ENCODE measurements at places on chromosomes 3 and 15. TPM values are rescaled to one million over a fixed set of nuclear protein-coding genes. Genes with fewer than 3 reads are reported as not detected.

The ISL2 gene
- total RNA-seq: not detected

The MESP1 gene
- 2.1 TPM for total RNA-seq

The C3orf20 gene
- not detected for total RNA-seq

The CHST13 gene
- not detected for total RNA-seq

The HES1 gene
- total RNA-seq: 51.6 TPM

The ZNF660 gene
- total RNA-seq: 11.2 TPM

The GOLGA6D gene
- not detected for total RNA-seq

The PLSCR5 gene
- total RNA-seq: not detected

The ZNF717 gene
- total RNA-seq: 8.6 TPM

DNA sequence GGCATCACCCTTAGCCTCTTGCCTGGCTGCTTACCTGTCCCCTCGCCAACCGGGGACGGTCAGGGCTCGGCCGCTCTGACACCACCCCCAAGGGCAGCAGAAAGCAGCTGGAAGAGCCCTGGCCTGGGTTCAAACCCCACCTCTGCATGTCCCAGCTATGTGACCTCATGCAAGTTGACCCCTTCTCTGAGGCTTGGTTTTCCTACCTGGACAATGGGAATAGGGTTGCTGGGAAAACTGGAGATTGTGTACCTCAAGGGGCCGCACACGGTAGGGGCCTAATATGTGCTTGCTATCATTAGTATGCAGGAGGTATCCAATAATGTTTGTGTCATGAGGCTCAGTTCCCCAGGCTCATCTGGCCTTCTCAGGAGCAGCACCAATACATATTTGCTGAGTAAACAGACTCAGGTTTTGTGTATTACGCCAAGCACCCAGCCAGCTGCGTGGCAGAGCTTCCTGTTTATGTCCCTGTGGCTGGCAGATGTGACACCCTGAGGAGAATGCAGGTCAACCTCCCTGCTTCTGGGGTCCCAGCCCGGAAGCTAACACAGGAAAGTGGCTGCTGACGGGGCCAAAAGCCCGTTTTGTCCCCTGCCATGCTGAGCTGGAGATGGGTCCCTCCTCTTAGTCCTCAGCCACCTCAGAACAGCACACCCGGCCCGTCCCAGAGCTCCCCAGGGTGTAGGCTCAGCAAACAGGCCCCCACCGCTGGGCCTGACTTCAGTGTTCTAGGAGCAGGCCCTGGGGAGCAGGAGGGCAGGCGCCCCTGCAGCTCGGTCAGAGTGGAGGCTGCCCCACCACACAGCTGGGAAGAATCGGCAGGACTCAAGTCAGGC is 29.7 kb downstream of the PLXND1 start:
- peak overlapping the region; percentile 33 for H3K27ac ChIP-seq
- peaks cover 30% of the 10 kb centered on the region for H3K36me3 ChIP-seq

- no peaks in the 10 kb centered on the region for H3K36me3 ChIP-seq
- H3K27ac ChIP-seq: no peak overlapping the region
- H3K27me3 ChIP-seq: peaks cover 64% of the 10 kb centered on the region
- H3K4me1 ChIP-seq: no peaks in the 10 kb centered on the region
These were observed 101.7 kb downstream of the MEGF11 start for GRCh38 chr15:66151809-66152208.

DNA sequence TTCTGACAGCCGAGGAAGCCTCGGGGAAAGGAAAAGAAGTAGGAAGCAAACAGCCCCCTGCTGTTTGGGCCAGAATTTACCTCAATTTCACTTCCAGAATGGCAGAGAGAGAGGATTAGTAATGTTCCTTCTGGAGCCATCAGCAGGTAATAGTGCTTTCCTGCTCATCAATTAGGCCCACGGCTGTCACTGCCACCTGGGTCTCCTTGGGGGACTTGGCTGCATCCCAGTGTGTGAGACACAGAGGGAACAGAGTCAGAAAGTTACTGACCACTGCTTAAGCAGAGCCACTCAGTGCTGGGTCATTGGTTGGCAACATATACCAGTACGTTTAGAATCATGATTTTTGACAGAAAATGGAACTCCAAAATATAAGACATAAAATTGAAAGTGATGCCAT is 397.0 kb downstream of the EPHA3 start:
- no peaks in the 10 kb centered on the region for H3K36me3 ChIP-seq
- no peak overlapping the region for H3K4me3 ChIP-seq
- no peak for DNase-seq
- H3K27me3 ChIP-seq: no peaks in the 10 kb centered on the region
- no peak overlapping the region for H3K27ac ChIP-seq
- H3K4me1 ChIP-seq: no peaks in the 10 kb centered on the region

DNA sequence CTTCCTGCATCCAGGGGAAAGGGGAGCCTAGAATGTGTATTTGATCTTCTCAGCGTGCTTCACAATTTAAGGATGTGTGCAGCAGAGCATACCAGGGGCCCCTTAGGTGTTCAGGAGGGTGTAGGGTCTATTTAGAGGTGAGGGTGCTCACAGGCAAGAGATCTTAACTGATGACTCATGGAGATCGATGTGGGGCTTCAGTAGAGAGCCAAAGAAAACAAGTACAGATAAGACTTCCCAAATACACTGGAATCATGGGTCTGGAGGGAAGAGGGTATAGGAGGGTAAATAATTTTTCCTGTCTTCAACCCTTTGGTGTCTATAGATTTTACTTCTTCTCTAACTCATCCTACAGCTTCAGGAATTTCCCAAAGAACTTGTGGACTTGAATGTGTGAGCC is 170.2 kb upstream of the LRRC3B start:
- no peak overlapping the region for H3K4me3 ChIP-seq
- DNase-seq: no peak
- H3K36me3 ChIP-seq: no peaks in the 10 kb centered on the region
- no peaks in the 10 kb centered on the region for H3K4me1 ChIP-seq
- no peak overlapping the region for H3K27ac ChIP-seq

DNA sequence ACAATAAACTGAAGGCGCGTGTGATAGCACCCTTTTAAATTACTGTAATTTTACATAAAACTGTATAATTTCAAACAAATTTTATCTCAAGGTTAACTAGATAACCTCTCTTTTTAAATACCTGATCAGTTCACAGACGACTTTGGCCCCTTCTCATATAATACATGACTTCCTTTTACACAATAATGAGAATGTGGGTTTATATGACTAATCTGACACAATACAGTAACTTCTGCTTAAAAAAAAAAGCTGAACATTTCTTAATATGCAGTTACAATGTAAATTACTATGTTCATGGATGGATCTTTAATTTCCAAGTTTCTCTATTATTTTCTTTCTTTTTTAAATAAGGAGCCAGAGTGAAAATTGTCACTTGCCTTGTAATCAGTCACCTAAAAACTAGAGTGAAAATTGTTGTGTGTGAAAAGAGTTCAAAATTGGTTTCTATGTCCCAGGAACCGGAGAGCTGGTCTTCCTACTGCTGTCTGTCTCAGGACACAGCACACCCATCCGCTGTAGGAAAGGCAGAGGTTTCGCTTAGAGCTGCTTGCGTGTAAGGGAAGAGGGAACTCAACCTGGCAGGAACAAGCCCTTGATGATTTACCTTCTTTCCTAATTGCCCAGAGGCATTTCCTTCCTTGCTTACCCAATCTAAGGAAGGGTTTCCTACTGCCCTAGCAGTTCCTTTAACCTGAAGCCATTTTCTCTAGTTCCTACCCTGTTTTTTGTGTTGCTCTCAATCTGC is 33.3 kb downstream of the PLD1 start:
- H3K36me3 ChIP-seq: no peaks in the 10 kb centered on the region
- H3K27ac ChIP-seq: no peak overlapping the region
- H3K4me1 ChIP-seq: peaks cover 16% of the 10 kb centered on the region
- no peaks in the 10 kb centered on the region for H3K27me3 ChIP-seq
- H3K4me3 ChIP-seq: no peak overlapping the region

- no peak overlapping the region for H3K27ac ChIP-seq
- peaks cover 22% of the 10 kb centered on the region for H3K4me1 ChIP-seq
- H3K36me3 ChIP-seq: no peaks in the 10 kb centered on the region
- peak; percentile 21 for DNase-seq
These were observed 70.3 kb upstream of the SMAD3 start for GRCh38 chr15:66994927-66995656.

GRCh38 chr3:71726146-71726545 is 944 bp upstream of the EIF4E3 start:
- no peak overlapping the region for H3K27ac ChIP-seq
- no peaks in the 10 kb centered on the region for H3K36me3 ChIP-seq
- peaks cover 50% of the 10 kb centered on the region for H3K27me3 ChIP-seq
- H3K4me1 ChIP-seq: peaks cover 12% of the 10 kb centered on the region

- H3K4me3 ChIP-seq: peak overlapping the region; percentile 68
- DNase-seq: no peak
- H3K4me1 ChIP-seq: peaks cover 7% of the 10 kb centered on the region
- H3K36me3 ChIP-seq: no peaks in the 10 kb centered on the region
These were observed 777 bp downstream of the GPR160 start for GRCh38 chr3:170038434-170039110.

- peaks cover 36% of the 10 kb centered on the region for H3K36me3 ChIP-seq
- peaks cover 87% of the 10 kb centered on the region for H3K4me1 ChIP-seq
These were observed 90.2 kb downstream of the ARNT2 start for GRCh38 chr15:80494351-80494751.

DNA sequence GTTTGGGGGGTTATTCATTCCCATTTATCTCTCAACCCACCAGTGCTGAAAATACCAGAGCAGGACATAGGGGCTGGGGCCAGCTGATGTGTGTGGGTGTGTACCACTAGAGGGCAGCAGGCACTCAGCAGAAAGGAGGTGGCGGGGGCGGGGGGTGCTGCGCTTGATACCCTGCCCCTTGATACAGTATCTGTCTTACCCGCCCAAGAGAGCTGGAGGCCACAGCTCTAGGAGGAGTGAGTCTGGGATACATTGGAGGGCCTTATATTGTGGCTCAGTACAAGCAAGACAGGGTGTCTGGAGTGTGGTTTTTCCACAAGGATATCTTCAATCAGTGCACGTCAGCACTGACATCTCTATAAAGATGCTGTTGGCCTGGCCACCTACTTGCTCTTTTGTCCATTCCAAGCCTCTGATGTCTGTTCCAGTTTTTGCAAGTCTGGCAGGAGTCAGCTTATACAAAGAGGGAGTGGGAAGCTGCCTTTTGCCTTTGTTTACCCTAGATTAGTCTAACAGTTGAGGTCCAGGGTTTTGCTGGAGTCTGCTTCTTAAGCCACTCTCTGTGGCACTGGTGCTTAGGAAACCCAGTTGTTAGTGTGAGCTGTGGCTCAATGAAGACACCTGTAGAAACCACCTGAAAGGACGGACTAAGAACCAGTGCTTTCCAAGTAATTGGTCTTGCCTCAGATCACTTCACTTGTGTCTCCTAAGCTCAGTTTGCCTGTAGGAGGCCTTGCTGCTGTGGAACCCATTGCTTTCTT is 1.5 kb upstream of the RBM15B start:
- H3K4me3 ChIP-seq: no peak overlapping the region
- peak overlapping the region; percentile 54 for H3K27ac ChIP-seq
- H3K36me3 ChIP-seq: peaks cover 26% of the 10 kb centered on the region
- peaks cover 53% of the 10 kb centered on the region for H3K4me1 ChIP-seq
- H3K27me3 ChIP-seq: no peaks in the 10 kb centered on the region

DNA sequence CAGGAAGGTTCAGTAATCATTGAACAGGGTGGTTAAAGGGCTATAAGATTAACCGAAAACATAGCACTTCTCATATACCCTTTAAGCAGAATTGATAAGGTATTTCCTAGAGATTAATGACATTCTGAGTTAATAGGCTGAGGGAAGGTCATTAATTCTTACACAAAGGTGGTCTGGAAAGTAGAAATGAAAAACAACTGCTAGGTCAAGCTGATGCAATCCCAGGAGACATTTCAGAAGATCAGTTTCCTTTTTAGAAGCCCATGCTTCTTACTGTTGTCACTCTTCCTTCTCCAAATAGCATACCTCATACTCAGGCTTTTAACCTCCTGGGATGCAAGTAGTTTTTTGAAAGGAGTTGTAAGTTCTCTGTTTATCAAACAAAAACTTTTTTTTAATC is 8.8 kb downstream of the FILIP1L start:
- H3K4me1 ChIP-seq: peaks cover 67% of the 10 kb centered on the region
- peaks cover 2% of the 10 kb centered on the region for H3K36me3 ChIP-seq
- H3K27me3 ChIP-seq: no peaks in the 10 kb centered on the region

- H3K27ac ChIP-seq: no peak overlapping the region
- H3K36me3 ChIP-seq: peaks cover 42% of the 10 kb centered on the region
- H3K27me3 ChIP-seq: no peaks in the 10 kb centered on the region
- peaks cover 3% of the 10 kb centered on the region for H3K4me1 ChIP-seq
These were observed 24.5 kb downstream of the QTRT2 start for GRCh38 chr3:114081037-114081436.

DNA sequence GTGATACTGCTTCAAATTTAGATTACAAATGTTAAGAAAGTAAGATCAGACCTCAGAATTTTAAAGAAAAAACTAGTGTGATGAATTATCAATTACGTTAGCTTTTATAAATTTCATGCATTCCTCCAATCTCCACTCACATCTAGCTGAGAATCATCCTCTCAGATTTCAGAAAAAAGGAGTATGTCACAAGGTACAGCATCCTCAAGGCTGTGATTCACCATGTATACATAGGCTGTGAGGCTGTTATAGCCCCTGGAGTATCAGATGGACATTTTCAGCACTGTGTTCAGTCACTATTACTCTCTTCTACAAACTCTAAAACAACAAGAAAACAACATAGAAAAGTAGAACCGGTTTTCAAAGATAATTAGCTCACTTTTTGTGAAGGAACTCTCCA is 214.4 kb downstream of the PCCB start:
- H3K4me3 ChIP-seq: no peak overlapping the region
- no peaks in the 10 kb centered on the region for H3K27me3 ChIP-seq
- DNase-seq: no peak

- DNase-seq: no peak
- no peak overlapping the region for H3K4me3 ChIP-seq
- no peak overlapping the region for H3K27ac ChIP-seq
- no peaks in the 10 kb centered on the region for H3K36me3 ChIP-seq
- H3K4me1 ChIP-seq: peaks cover 19% of the 10 kb centered on the region
- peaks cover 4% of the 10 kb centered on the region for H3K27me3 ChIP-seq
These were observed 235.2 kb downstream of the TLE3 start for GRCh38 chr15:69862540-69862939.

DNA sequence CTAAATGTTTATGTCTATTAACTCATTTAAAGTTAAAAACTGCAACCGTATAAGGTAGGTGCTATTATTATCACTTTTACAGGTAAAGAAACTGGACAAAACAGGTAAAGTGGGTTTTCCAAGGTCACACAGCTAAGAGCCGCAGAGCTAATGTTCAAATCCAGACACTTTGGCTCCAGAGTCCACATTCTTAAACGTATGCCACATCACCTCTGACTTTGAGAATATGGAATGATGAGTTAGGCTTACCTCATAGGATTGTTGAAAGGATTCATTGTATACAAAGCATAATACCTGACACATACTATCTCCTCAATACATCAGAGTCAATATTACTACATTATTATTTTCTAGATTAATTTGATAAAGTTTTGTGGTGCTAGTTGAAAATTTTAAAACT is 240.9 kb upstream of the STT3B start:
- no peaks in the 10 kb centered on the region for H3K36me3 ChIP-seq
- peaks cover 12% of the 10 kb centered on the region for H3K27me3 ChIP-seq
- DNase-seq: no peak

- peaks cover 59% of the 10 kb centered on the region for H3K4me1 ChIP-seq
- no peaks in the 10 kb centered on the region for H3K27me3 ChIP-seq
- no peak overlapping the region for H3K27ac ChIP-seq
- no peaks in the 10 kb centered on the region for H3K36me3 ChIP-seq
- H3K4me3 ChIP-seq: no peak overlapping the region
These were observed 32.1 kb downstream of the FAM174B start for GRCh38 chr15:92623435-92623834.

GRCh38 chr3:140180603-140181002 is 245.6 kb downstream of the CLSTN2 start:
- H3K27ac ChIP-seq: no peak overlapping the region
- peaks cover 19% of the 10 kb centered on the region for H3K36me3 ChIP-seq
- no peak overlapping the region for H3K4me3 ChIP-seq
- H3K27me3 ChIP-seq: no peaks in the 10 kb centered on the region

GRCh38 chr3:39137991-39138803 is 15.2 kb downstream of the CSRNP1 start:
- H3K4me3 ChIP-seq: no peak overlapping the region
- no peak for DNase-seq
- H3K36me3 ChIP-seq: peaks cover 10% of the 10 kb centered on the region
- H3K4me1 ChIP-seq: peaks cover 20% of the 10 kb centered on the region
- no peaks in the 10 kb centered on the region for H3K27me3 ChIP-seq
- H3K27ac ChIP-seq: no peak overlapping the region
